ENCODE measurements at places on chromosomes 1 and 21. TPM values are rescaled to one million over a fixed set of nuclear protein-coding genes. Genes with fewer than 3 reads are reported as not detected.

Gene CFHR5
- total RNA-seq = not detected

Gene CHAF1B
- 0.75 TPM for total RNA-seq

Gene LCE1B
- total RNA-seq = not detected

Gene GNAT2
- not detected for total RNA-seq

Gene KRTAP12-2
- not detected for total RNA-seq

Gene TMCO4
- total RNA-seq = 20.3 TPM

Gene OR14K1
- not detected for total RNA-seq

Gene CD1D
- 0.84 TPM for total RNA-seq

Gene BSND
- total RNA-seq = not detected

Gene PEAR1
- total RNA-seq = 5.4 TPM

Gene SPATA21
- not detected for total RNA-seq

Gene GBP2
- total RNA-seq = 80.3 TPM

DNA sequence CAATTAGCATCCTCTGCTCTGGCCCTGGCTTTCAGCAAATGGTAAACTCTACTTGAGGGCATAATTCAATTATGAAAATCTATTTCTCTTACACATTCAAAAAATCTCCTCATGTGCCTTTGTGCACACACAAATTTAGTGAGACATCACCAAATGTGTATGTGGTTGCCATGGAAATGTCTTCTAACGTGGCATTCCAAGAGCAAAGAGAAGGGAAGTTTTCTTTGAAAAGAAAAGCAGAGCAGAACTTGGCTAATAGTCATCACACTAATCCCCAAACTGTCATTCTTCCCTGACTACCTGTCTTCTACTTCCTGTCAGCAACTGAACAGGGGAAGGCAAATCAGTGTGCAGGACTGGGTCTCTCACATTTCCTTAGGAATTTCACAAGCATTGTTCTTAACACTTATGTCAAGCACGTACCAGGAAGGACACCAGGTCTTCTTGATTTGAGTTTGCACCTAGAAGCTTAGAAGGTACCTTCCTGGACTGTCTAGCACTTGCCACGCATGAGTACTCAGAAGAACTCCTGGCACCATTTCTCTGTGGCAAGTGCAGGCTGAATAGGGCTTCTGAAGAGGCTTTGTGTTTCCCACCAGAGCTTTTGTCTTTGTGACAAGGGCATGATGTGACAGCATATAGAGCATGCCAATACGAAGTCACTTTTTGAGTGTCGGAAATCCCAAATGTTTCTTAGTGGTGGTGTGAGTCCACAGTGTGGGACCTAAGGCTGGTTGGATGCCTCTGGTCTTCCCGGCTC lies 32.3 kb downstream of the MAN1C1 start:
- DNase-seq = no peak

GRCh38 chr21:28675331-28676041 lies 317.2 kb downstream of the LTN1 start:
- no peak for DNase-seq

DNA sequence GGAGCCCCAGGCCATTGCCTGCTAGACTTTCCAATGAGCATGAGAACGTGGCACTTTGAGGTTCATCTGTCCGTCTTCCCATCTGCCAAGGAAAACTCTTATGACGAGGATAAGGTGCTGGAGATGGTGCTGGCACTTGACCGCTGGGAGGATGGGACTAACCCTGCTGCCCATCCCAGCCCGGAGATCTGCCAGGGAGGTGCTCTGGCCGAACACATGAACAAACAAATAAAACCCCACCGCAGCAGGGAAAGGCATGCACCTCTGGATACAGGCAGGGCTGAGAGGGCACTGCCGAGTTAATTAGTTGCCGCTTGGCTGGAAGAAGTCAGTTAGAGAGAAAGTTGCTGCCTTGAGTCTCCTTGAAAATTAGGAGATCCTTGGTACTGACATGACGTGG lies 308.4 kb downstream of the AJAP1 start:
- no peak for DNase-seq

- no peak for DNase-seq
These were observed 95.5 kb upstream of the TPTE start for GRCh38 chr21:10425856-10426255.

DNA sequence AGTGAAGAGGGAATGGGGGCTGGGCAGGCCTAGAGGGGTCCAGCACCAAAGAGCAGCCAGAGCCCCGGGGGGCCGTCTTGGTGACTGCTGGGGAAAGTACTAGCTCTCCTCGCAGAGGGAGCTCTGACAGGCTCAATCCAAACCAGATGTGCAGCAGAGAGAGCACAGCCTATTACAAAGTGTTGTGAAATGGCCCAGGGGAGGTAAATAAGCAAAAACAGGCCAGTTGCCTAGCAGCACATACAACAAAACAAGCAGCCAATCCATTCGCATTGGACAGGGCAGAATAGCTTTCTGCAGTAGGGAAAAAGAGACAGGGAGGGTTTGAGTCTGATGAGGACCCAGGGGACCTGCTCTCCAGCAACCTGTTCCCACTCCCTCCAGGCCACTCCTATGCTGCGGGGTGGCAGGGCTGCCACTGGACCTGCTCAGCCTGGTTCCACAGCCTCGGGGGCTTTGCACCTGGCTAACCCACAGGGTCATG lies 239.6 kb upstream of the FGGY start:
- peak; percentile 44 for DNase-seq

- DNase-seq = no peak
These were observed 24.4 kb upstream of the DOCK7 start for GRCh38 chr1:62712336-62713243.

GRCh38 chr1:112285316-112285715 lies 110.7 kb upstream of the CTTNBP2NL start:
- DNase-seq = no peak

DNA sequence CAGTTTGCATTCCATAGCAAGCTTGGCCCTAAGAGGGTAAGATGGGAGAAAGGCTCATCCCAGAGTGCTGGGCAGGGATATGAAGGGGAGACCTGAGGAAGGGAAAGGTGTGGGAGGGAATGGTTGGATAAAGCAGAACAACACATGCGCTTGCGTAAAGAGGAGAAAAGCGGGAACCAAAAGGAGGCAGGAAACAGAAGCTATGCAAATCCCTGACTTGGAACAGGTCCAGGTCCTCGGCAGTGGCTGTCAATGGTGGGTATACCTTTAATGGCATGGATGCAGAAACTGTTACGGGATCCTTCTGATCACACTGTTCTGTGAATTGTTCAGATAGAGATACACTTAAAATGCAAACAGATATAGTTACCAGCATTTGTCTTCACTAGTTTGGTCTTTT lies 455.6 kb downstream of the SIPA1L2 start:
- no peak for DNase-seq

DNA sequence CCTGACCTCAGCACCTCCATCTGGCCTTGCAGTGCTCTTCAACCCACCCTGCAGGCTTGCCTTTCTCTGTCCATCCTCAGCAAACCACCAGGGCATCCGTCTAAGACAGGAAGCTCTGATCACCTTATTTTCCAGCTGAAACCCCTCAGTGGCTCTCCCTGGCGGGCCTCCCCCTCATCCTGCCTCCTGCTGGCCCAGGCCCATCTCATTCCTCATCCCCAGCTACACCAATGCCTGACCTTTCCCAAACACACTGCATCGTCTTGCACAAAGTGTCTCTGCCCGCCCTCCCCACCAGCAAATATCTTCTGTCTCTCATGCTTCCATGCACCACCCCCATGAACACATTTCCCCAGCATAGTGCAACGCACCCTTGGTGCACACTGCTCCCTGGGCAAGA lies 205.0 kb downstream of the TOMM20 start:
- no peak for DNase-seq

DNA sequence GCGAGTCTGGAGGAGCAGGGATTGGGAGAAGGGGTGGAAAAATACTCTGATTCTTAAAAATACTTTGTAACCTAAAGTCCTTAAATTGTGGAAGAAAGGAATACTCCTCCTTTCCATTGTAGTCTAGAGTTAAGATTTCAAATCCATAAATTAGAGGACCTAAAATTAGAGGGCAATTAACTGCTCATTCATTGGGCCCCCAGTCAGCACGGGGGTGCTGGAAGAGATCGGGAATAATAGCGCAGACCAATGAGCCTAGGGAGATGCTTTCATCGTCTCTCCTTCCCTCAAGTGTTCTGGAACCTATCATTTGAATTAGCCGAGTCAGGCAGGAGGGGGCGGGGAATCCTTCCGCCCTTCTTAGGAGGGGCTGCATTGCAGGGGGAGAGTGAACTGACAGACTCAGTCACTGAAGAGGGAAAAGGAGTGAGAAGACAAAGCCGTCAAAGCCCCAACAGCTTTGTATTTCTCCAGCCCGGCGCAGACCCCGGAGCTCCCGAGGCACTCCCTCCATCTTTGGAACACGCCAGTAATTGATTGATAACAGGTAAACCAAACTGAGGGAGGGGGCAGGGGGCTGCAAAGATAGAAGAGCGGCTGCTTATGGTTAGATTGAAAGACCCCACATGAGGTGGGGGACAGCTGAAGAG lies at the start of gene MLLT11:
Gene MLLT11, plus strand, starts transcription at position 391 of the 650 bp plus-strand sequence. CDS start 6,828 bp downstream, outside the sequence.
- DNase-seq = no peak

GRCh38 chr1:235925016-235925415 lies 58.3 kb upstream of the LYST start:
- no peak for DNase-seq

DNA sequence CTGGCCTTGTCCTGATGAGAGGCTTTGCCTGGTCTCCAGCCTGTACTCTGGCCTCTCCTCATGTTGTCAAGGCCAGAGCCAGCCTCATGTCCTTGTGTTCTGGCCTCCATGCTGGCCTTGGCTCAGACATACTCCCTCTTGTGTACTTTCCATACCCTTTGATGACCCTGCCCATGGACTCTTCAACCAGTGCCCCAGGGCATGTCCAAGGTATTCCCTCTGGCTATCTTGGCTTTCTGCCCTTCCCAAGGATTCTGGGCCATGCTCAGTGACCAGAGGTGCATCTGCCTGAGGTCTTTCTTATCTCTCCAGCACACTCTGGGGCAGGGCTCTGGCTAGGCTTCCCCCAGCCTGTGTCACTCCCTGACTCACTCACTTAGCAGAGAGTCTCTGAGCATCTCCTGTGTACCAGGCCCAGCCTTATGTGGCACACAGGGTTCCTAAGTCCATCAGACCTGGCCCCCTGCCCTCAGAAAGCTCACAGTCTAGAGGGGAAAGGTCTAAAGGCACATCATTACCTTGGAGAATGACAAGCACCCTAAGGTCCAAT lies 141.4 kb upstream of the GRIK3 start:
- no peak for DNase-seq

DNA sequence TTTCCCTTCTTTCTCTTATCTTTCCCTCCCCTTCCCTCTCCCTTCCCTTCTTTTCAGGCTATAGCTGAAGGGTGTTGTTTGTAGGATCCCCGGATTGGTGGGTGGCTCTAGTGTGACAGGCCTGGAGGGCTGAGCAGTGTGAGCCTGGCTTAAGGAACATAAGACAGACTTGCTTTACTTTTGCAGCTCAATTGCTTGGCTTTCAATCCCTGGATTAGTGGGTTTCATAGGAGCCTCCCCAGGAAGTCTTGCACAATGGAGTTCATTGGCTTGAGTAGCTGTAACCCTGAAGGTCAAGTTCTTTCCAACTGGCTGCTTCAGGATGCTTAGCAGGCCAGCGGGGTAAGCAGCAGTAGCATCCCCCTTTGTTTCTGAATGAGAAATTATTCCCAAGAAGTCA lies 126.7 kb downstream of the CAMTA1 start:
- no peak for DNase-seq

DNA sequence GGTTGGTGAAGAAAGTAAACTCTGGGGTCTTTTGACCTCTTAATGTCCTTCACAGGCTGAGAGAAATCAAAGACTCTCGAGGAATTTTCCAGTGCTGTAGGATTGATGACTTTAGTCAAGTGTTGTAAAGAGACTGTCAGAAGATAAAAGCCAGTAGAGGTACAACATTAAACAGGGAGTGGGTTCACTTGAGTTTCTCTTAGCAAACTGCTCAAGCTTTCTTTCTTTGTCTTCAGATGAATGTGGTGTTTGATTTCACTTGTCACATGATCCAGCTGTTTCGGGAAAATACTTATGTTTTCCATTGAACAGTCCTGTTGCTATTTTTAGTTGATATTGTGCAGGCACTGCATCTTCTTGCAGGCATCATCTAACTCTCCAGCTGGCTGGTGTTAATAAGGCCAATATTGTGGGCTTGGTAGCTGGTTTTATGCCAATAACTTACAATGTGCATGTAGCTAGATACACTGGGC lies 45.6 kb downstream of the XCL2 start:
- DNase-seq = no peak

- peak; percentile 42 for DNase-seq
These were observed at the start of gene CASZ1 for GRCh38 chr1:10796029-10796944. Gene CASZ1, minus strand, starts transcription at chr1:10796646. Its CDS starts 102,757 bp downstream, at chr1:10693889.

GRCh38 chr21:16863908-16864307 lies 648.9 kb upstream of the CXADR start:
- DNase-seq = no peak

DNA sequence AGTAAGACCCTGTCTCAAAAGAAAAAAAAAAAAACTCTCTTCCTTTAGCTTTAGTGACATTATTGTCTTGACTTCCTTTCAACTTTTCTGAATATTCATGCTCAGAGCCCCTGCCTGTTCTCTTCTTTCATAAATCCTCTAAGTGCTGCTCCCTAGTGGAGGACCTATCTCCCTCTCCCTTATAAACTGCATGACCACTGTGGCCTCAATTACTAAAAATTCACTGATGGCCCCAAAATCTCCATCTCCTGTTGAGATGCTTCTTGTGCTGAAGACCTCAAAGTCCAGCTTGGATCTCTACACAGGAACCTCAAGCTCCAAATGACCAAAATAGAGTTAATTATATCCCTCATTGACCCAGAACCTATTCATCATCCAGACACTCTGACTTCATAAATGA lies 7.8 kb downstream of the ITLN1 start:
- DNase-seq = no peak

GRCh38 chr1:231603598-231604275 lies 22.9 kb upstream of the DISC1 start:
- no peak for DNase-seq

GRCh38 chr1:47235241-47235681 lies 3.2 kb upstream of the TAL1 start:
- no peak for DNase-seq

DNA sequence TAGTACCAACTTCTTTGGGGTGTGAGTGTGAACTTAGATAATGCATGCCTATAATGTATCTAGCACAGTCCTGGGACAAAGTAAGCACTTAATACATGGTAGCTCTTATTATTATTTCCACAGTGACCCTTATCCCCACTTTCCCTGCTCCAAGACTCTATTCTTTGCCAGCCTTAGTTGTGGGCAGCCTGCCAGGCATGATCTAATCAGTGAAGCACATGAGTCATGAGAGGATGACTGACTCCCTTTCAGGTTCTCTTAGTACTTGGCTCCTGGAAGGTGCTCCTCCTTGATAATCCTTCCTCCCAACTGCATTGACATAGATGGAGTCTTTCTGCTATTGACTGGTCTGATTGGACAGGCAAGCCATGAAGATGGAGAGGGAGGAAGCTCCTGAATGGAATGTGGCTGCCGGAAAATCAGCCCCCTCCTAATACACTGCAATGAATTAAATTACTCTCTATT lies 17.4 kb upstream of the GNG12 start:
- peak; percentile 98 for DNase-seq

- no peak for DNase-seq
These were observed 37.3 kb downstream of the MRPS6 start for GRCh38 chr21:34110594-34111202.

GRCh38 chr1:23867542-23867894 lies 572 bp downstream of the FUCA1 start:
- no peak for DNase-seq
